Fibroblast of villous mesenchyme (primary cell): ENCODE measurements at places on chromosomes 1 and 21.

- no peak for DNase-seq
These were observed 40.1 kb downstream of the ARHGEF16 start for GRCh38 chr1:3494321-3495308.

DNA sequence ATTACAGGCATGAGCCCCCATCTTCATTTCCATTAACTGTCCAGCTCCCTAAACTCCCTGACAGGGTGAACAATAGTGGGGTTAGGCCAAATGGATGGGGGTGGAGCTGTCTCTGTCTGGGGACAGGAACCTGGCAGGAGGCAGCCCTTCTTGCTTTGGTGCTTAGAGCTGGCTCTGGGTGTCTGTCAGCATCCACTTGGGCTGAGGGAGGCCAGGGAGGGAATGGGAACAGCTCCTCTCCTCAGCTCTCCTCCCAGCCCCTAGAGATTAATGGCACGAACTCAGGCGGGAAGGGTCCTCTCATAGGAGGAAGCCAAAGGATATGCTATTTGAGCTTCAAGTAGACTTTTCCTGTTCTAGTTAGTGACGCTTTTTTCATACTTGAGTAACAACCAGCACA is 11.1 kb upstream of the ETV3L start:
- no peak for DNase-seq

GRCh38 chr21:44295163-44295573 is 4.7 kb upstream of the PFKL start:
- no peak for DNase-seq

DNA sequence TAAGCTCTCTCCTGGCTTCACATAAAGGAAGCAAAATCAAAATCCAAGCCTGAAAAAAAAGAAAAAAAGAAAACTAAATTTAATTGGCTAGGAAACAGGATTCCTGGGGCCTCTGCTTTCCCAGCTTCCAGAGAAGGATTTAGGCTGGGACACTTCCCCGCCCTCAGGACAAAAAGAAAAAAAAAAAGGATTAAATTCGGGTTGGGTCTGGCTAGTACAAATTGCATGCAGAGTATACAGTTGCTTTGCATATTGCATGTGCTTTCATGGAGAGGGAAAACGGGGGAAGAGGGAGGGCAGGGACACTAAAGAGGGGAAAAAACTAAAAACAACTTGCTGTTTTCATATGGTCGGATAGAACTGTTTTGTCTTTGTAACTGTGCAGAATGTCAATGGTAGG is 42.7 kb downstream of the OLIG1 start:
- DNase-seq = no peak

DNA sequence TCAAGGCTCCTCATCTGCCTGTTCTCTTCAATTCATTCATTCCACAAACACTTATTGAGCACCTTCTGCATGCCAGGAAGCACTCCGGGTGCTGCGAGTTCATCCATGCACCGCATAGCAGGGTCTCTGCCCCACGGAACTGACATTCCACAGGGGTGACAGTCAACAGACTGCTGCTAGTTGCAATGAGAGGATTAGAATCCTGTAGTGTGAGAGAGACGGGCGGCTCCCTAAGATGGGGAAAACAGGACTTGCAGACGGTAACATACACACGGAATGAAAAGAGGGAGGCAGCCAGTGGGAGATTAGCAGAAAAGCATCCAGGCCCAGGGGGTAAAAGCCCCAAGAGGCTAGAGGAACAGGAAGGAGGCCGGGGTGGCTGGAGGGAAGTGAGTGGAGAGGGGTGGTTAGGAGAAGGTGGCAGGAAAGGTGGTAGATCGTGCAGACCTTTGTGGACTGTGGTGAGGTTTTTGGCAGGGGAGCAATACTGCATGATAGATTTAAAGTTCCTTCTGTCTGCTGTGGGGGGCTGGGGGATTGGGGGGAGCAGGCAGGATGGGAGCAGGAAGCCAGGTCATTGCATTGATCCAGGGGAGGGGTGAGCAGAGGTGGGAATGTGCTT is 6.6 kb downstream of the TNFRSF8 start:
- no peak for DNase-seq

- no peak for DNase-seq
These were observed 13.2 kb downstream of the MYBPH start for GRCh38 chr1:203162403-203162802.

DNA sequence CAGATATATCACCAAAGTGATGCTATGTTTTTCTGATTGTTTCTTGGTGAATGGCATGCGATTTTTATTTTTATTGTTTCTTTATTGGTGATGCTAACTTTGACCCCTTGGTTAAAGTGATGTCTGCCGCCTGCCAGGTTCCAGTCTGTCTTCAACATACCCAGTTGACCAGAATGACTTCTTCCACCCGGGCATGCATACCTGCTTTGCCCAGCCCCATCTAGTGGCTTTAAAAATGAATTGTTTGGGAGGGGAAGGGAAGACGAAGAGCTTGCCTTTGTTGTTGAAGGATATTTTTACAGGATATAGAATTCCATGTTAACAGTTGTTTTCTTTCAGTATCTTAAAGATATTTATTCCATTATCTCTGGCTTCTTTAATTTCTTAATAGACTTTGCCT is 65.1 kb downstream of the ATG4C start:
- DNase-seq = no peak

- DNase-seq = peak; percentile 31
These were observed 2.7 kb upstream of the SDHB start for GRCh38 chr1:17056551-17056950.

- DNase-seq = no peak
These were observed 8.0 kb downstream of the PIGP start for GRCh38 chr21:37064841-37065240.

GRCh38 chr21:37528150-37528937 is 161.8 kb downstream of the DYRK1A start:
- DNase-seq = no peak

DNA sequence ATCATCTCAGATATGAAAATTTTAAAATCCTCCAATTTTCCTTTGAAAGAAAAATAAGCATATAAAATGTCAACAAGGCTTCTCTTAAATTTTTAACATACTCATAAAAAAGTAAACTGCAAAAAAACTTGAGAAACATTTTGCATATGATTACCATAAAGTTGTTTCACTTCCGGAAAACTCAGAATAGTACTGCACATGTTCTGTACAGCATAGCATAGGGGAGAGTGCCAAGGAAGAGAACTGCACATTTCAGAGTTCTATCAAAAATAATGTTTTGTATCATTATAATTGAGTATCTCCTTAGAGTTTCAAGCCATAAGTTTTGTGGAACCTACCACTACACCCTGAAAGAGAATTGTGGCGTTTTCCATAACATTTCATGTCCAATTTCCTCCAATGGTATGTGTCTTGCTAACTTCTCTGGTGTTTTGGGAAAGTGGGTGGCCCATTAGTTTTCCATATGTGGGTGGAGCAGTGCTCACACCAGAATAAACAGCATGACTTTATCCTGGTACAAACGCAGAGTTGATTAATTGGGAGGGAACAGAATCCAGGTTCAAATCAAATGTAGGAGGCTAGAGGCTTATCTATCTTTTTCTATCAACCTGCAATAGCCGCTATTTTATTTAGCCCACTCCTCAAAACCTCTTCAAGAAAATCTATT is 430.9 kb downstream of the LMO4 start:
- no peak for DNase-seq

- DNase-seq = no peak
These were observed 79.4 kb downstream of the SPATA46 start for GRCh38 chr1:162297208-162297607.

DNA sequence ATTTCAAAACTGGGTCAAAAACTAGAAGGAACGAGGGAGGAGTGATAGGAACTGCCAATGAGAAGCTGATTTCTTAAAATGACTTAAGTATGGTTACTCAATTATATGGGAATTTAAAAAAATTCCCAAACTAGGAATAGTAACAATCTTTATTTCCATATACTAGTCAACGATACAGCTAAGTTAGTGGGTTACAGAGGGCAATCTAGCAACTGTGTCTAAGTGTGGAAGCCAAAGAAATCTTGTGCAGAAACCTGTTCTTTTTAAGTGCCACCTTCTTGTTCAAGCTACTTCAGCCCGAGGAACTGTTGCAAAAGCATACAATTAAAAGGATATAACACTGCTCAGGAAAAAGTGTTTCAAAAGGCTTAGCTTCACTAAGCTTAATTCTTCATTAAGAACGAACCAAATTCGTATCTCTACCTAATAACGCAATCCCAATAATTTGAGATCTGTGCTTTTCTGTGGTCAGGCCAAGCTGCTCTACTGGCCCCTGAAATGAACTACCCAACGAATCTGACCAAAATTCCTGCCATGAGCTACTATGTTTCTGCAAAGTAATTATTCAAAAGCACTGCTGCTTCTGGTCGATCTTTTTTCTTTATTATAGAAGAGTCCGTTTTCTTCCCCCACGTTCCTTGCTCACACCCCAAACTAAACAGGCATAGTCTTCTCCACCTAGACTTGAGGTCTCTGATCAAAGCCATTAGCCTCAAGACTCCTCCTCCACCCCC is 1.8 kb downstream of the USP24 start:
- DNase-seq = no peak

- DNase-seq = no peak
These were observed 35.9 kb downstream of the MAP3K7CL start for GRCh38 chr21:29166323-29166722.

DNA sequence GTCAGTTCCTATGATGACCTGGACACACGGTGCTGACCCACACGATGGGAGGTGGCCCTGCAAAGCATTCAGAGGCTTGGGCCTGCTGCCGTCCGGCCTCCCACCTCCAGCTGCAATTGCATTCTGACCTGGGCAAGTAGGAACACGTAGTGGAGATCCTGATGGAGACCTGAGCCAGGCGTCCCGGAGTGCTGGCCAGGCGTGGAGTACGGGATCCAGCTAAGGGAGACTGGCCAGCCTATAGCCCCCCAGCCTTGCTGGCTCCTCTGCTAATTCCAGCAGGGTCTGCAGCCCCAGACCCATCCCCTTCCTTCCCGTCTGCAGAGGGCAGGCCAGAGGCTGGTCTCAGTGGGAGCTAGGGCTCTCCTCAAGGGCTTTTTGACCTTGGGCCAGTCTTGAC is 11.2 kb downstream of the CD46 start:
- DNase-seq = no peak

GRCh38 chr1:40385437-40386358 is 12.2 kb downstream of the SMAP2 start:
- DNase-seq = peak; percentile 93

- DNase-seq = peak; percentile 99
These were observed at the start of gene SCAMP3 for GRCh38 chr1:155261852-155262673. SCAMP3 (minus strand) TSS chr1:155262360; CDS start chr1:155262151, 209 bp downstream.

GRCh38 chr1:172184506-172185191 is 235.8 kb upstream of the C1orf105 start:
- DNase-seq = no peak

GRCh38 chr1:15740924-15741850 is 1.1 kb upstream of the TMEM82 start:
- DNase-seq = peak; percentile 68

DNA sequence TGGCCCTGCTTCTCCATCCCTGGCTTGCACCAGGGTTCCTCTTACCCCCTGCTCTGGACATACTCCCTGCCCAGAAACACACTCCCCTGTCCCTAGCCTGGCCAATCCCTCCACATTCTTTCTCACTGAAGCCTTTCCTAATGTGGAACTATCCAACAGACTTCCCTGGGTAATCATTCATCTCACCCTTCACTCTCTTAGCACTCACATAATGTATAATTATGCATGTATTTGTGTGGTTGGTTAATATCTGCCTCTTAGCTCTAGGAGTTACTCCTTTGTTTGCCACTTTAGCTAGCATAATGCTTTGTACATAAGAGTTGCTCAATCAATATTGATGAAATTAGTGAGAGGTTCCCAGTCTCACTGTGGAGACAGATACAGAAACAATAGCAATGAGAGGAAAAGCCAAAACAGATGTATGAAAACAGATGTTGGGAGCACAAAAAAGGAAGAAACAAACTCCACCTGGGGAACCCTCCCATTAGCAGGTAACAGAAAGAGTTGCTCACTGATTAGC is 76.9 kb upstream of the WARS2 start:
- no peak for DNase-seq

- peak; percentile 75 for DNase-seq
These were observed 19.8 kb downstream of the SPOCD1 start for GRCh38 chr1:31795801-31796621.

DNA sequence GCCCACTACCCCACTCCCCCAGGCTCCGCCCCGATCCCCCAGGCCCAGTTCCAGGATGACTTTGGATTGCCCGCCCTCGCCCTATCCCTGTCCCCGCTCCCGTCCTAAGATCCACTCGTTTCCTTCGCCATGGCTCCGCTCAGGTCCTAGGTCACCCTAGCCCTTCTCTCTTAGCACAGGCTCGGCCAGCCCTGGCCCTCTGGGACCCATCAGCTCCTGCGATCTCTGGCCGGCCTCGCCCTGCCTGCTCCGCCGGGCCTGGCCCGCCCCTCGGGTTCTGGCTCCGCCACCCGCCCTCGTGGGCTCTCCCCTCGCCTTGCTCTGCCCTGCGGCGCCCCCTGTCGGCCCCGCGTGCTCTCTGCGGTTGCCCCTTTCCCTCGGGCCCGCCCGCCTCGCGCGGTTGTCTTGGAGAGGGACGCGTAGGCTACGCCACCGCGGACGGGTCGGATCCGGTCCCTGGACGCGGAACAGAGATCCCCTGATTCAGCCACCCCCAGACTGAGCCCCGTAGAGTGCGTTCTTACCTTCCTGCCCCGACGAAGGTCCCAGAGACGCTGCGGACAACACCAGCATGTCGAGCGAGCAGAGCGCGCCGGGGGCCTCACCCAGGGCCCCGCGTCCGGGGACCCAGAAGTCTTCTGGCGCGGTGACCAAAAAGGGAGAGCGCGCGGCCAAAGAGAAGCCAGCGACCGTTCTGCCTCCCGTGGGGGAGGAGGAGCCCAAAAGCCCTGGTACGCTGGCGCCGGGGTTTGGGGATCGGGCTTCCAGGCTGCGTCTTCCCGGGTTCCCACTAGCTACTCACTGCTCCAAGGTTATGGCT is at the start of gene LRRC71:
LRRC71 (plus strand) TSS at position 400 of the 820 bp plus-strand sequence; CDS start at position 572, 172 bp downstream.
- DNase-seq = peak; percentile 83

DNA sequence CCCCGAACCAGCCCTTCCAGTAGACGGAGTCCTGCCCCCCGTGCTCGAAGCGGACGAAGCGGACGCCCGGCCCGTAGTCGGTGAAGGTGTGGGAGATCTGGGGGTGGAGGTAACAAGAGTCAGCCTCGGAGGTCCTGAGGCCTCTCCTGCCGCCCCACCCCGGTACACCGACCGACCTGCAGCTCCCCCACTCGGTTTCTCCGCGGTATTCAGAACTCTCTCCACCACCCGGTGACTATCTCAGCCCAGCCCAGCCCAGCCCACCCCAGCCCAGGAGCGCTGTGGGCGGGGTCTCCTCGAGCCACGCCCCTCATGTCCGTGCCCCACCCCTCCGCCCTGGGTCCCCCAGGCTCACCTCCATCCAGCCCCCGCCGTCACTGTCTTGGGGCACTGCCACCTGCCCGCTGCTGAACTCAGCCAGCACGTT is 5.5 kb downstream of the FBXO2 start:
- DNase-seq = no peak

- no peak for DNase-seq
These were observed 483.9 kb downstream of the OMA1 start for GRCh38 chr1:58062635-58063034.
